ENCODE measurements at places on chromosomes 2 and 18.

DNA sequence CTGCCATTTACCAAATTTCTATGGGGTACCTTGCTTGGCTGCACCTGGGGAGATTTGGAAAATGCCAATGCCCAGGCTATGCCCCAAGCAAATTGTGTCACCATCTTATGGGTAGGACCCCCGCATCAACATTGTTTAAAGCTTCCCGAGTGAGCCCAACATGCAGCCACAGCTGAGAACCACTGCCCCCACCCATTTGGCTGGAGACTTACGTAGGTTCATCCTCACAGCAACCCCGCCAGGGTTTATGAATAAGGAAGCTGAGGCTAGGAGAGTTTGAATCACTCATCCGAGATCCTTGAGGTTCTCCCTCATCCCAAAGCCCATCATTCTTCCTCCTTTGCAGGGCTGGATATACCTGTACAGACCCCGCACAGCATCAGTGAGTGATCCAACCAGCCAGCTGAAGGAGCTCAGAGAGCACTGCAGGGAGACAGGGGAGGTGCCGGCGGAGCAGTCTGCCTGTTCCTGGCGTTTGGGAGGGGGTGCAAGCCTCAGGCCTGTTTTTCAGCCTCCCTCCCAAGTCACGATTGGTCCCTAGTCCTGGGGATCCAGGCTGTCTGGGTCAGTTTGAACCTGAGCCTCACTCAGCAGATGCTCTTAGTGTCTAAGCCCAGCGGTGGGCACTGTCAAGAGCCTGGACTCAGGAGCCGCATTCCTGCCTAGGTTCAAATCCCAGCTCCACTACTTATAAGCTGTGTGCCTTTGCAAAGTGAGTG, 164.9 kb downstream of the SMAD7 start:
- no peak for DNase-seq

GRCh38 chr2:69251943-69252342, 135.1 kb downstream of the GFPT1 start:
- DNase-seq: no peak

GRCh38 chr2:60822987-60823386, 58.4 kb upstream of the REL start:
- no peak for DNase-seq

- no peak for DNase-seq
These were observed 4.2 kb downstream of the CAPN10 start for GRCh38 chr2:240590681-240591111.

DNA sequence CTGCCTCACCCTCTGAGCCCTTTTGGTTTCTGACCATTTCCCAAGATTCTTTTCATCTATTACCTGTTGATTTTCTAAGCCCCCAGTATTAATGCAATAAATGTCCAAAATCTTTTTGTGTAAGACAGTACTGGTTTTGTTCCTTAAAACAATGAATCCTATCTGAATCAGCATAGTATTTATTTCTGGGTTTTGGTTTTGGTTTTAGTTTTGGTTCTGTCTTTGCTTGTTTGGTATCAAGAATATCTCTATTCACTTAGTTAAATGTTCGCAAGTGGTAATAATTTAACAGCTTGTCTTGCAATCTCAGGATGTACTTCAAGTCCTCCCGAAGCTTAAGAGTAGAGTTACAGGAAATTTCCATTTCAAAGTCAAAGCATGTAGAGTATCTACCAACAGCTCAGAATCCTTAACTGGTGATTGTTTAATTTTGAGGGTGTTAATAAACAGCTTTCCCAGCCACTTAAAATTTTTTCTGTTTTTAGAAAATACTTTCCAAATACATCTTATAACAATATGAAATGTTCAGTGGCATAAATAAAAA, 67.7 kb upstream of the NEDD4L start:
- no peak for DNase-seq

DNA sequence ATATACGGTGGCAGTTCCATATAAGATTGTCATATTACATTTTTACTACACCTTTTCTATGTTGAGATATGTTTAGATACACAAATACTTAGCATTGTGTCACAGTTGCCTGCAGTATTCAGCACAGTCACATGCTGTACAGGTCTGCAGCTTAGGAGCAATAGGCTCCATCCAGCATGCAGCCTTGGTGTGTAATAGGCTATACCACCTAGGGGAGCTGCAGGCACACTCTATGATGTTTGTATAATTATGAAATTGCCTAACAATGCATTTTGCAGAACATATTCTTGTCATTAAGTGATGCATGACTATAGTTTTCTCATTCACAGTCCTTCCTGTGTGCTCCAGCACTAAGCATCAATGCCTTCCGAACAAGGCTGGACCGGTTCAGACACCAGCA, 133.4 kb downstream of the NDUFA10 start:
- DNase-seq: no peak

- no peak for DNase-seq
These were observed 201.1 kb downstream of the PRKCE start for GRCh38 chr2:45852450-45853150.

GRCh38 chr2:24642351-24642750, 150.8 kb downstream of the PTRHD1 start:
- DNase-seq: no peak

GRCh38 chr2:199366406-199366805, 91.3 kb downstream of the SATB2 start:
- no peak for DNase-seq

- no peak for DNase-seq
These were observed 153.2 kb downstream of the HDAC4 start for GRCh38 chr2:239247401-239248245.

- no peak for DNase-seq
These were observed 6.0 kb upstream of the CIB4 start for GRCh38 chr2:26646986-26647672.

- no peak for DNase-seq
These were observed 373.9 kb downstream of the GPD2 start for GRCh38 chr2:156810094-156810493.

GRCh38 chr2:237291138-237291792, 122.7 kb downstream of the COL6A3 start:
- DNase-seq: peak; percentile 30

GRCh38 chr18:60404486-60405085, 32.0 kb upstream of the MC4R start:
- DNase-seq: no peak

- DNase-seq: no peak
These were observed 3.5 kb upstream of the RHOB start for GRCh38 chr2:20443276-20443920.

- no peak for DNase-seq
These were observed 19.7 kb upstream of the NYAP2 start for GRCh38 chr2:225379856-225380255.

GRCh38 chr2:70357684-70358071, 55.8 kb upstream of the FAM136A start:
- DNase-seq: no peak

GRCh38 chr2:236928380-236929037, 157.2 kb upstream of the COPS8 start:
- DNase-seq: no peak
